ENCODE measurements at places on chromosomes 16 and 17.
A peak's percentile ranks its signal among the peaks of the same experiment; 100 is the strongest.

- DNase-seq = peak; percentile 61
Measured at GRCh38 chr16:69286941-69287713, 24.0 kb upstream of the VPS4A start.

DNA sequence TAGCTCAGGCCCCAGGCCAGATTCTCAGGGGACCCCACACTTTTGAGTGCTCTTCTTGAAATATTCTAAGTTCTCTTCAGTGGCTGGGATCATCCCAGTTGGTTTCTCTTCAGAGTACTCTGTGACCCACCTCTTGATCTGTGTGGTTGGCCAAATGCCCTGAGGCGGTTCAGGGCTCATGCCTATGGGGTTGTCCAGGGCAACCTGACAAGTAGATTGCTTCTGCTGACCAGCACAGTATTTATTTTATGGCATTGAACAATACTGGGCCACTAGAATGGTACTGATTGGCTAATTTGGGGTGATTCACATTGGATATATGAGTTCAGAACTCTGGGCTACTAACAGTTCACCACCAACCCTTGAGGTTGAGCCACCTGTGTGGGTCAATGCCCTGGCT, 7.4 kb upstream of the GOSR2 start:
- no peak for DNase-seq

DNA sequence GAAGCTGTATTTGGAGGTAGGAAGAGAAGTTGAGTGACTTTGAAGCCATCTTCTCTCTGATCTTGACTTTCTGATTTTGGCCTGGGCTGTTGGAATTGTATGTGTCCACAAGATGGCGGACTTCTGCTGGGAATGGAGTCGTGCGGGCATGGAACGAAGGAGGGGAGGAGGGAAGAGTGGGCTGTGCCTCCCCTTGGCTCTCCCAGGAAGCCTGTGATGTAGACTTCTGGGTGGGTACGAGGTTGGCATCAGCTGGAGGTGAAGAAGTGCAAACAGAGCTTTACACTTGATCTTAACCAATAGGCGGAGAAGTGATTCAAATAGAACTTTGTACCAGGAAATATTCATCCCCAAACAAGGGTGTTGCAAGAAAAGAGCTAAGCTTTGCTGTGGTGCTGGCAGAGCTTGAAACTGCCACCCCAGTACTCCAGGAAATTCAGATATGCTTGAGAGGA, 7.4 kb upstream of the TMEM220 start:
- peak; percentile 28 for DNase-seq

- no peak for DNase-seq
Measured at GRCh38 chr17:67121316-67121891, 77.0 kb downstream of the CACNG1 start.

- DNase-seq = no peak
Measured at GRCh38 chr17:8680466-8681169, 50.1 kb upstream of the MYH10 start.

DNA sequence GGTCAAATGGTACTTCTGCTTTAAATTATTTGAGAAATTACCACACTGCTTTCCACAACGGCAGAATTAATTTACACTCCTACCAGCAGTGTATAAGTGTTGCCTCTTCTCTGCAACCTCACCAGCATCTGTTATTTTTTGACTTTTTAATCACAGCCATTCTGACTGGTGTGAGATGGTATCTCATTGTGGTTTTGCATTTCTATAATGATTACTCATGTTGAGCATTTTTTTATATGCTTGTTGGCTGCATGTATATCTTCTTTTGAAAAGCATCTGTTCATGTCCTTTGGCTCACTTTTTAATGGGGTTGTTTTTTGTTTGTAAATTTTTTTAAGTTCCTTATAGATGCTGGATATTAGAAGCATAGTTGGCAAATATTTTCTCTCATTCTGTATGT, 446.7 kb downstream of the PMP22 start:
- no peak for DNase-seq

- DNase-seq = no peak
Measured at GRCh38 chr17:29732613-29733012, 109.9 kb upstream of the CORO6 start.

DNA sequence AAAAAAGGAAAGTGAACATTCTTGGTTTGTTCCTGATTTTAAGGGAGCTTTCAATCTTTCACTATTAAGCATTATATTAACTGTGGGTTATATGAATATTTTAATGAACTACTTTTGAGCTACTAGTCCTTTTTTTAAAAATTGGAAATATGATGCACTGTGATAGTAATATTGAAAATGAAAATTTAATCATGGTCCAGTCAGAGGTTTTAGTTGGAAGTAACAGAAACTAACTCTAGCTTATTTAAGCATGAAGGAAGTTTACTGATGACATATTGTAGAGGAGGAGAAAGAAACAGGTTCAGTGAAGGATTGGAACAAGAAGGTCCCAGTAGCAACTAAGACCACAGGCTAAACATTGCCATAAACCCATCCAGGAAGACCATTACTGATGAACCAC, 20.8 kb upstream of the TMIGD1 start:
- no peak for DNase-seq

- no peak for DNase-seq
Measured at GRCh38 chr16:17440131-17440530, 30.6 kb downstream of the XYLT1 start.
